ENCODE measurements at places on chromosomes 2 and 18.

- DNase-seq, result no peak
Measured at GRCh38 chr2:215685238-215685990, 249.5 kb upstream of the FN1 start.

- DNase-seq, result no peak
Measured at GRCh38 chr2:179031731-179032408, 18.1 kb downstream of the CCDC141 start.

DNA sequence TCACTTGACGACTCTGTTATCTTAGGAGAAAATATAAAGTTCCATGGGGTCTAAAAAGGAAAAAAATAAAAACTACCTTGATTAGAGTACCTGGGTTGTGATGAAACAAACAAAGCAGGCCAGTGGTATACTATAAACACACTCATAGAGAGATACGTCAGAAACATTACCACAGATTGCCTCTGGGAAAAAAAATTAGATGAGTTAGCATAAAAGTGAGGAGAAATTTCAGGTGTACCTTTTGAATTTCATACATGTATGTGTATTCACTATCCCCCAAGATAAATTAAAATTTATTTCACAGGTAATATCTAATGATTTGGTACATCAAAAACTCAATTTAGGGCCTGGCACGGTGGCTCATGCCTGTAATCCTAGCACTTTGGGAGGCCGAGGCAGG lies 18.2 kb downstream of the WDR33 start:
- DNase-seq, result no peak

DNA sequence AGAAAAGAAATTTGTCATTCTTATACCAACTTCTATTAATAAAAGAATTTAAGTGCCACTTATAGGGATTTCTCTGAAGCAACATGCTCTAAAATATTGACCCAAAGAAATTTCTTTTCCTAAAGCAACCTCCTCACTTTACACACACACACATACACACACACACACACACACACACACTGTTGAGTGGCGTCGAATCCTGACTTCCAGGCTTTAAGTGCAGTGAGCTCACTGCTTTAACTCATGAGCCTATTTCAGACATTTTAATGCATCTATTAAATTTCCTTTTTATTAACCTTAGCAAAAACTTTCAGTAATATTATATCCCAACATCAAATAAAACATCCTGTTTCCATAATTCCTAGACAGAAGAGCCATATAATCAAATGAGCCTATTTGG lies 229.1 kb upstream of the ACVR2A start:
- DNase-seq, result no peak

- DNase-seq, result no peak
Measured at GRCh38 chr2:184780944-184781343, 182.6 kb downstream of the ZNF804A start.
